ENCODE measurements at places on chromosomes 7 and 10. TPM values are rescaled to one million over a fixed set of nuclear protein-coding genes. Genes with fewer than 3 reads are reported as not detected.

DNA sequence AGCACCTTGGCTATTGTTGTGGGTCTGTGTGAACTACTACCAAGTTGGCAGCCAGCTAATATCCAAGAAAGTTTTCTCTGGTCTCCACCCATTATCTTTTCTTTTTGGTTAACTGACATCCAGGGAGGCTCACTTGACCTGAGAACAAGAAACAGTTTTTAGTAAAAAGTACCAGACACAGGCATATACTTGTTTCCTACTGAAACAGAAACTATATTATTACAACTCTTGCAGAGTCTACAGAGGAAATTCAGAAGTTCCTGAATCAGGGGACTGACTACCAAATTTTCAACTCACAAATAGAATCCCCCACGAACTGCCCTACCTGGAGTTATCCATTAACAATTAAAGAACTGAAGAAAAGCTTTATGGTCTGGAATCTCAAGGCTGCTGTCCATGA, 168.9 kb downstream of the KCND2 start:
- DNase-seq, result no peak

DNA sequence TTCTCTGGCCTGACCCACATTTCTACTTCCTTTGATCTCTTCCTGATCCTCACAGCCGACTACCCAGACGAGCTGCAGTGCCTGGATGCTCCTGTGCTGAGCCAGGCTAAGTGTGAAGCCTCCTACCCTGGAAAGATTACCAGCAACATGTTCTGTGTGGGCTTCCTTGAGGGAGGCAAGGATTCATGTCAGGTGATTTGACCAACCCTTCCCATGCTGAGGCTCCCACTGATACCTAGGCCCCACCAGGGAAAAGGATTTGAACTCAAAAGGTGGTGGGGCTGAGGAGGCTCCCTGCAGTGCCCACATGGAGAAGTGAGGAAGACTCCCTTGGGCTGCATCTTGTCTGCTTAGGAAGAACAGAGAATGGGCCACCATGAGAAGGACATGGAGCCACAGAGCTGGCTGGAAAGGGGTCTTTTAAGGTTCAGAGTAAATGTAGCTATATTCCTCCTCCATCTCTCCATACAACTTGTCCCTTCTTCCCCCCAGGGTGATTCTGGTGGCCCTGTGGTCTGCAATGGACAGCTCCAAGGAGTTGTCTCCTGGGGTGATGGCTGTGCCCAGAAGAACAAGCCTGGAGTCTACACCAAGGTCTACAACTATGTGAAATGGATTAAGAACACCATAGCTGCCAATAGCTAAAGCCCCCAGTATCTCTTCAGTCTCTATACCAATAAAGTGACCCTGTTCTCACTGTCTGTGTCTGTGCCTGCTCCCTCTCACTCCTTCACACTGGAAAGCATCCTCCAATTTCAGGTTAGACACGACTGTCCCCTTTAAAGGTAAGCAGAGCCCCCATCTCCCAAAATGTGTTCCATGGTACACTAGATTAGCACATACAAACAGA, 3.3 kb downstream of the PRSS1 start:
- DNase-seq, result no peak

The CALML3 gene
- not detected for total RNA-seq

The NRCAM gene
- total RNA-seq, result 0.14 TPM

DNA sequence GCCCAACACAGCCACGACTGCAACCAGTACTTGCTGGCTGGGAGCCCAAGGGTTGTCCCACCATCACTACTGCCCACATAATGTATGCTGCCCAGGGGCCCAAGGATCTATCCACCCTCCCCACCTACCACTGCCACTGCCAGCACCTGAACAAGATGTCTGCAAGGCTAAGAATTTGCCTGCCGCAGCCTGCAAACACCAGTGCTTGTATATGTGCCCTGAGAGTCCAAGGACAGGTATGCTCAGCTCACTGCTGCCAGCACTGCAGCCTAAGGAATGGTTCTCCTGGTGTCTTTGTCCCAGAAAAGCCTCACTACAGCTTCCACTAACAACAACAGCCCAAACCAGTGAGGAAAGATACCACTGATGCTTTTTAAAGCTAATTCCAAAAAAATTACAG, 1174.0 kb downstream of the SORCS1 start:
- DNase-seq, result no peak

DNA sequence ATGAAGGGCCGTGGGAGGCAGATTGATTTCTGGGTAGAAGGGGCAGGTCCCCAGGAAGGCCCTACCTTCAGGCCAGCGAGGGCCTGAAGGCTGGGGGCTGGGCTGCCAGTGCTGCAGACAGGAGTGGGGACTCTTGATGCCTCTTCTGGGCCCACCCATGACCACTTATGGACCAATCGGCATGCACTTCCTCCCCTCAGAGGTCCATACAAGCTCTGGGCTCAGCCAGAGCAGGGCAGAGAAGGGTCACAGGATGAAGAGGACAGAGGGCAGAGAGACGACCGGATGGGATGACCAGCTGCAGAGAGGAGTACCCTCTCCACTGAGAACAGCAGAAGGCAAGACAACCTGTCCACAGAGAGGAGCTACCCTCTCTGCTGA, 120.1 kb downstream of the DYNC2I1 start:
- no peak for DNase-seq

- DNase-seq, result peak; percentile 64
Measured at GRCh38 chr10:103776878-103777591, 78.3 kb downstream of the SH3PXD2A start.

DNA sequence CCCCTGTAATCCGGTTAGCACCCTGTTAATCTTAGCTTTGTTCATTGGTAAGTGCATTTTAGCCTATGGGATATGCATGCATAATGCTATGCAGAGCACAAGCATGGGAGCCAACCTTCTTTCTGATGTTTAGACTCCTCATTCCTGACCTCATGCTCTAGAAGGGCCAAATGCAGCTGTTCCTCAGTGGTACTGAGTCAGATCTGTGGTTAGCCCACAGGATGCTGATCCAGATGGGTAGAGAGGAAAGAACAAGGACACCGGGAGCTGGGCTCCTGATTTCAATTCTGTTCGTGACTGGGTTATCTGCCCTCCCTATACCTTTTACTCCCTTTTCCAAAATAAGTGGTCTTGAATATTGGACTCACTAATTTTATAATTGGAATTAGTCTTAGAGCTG, 31.7 kb upstream of the C10orf90 start:
- no peak for DNase-seq

The C10orf71 gene
- 136 TPM for total RNA-seq

DNA sequence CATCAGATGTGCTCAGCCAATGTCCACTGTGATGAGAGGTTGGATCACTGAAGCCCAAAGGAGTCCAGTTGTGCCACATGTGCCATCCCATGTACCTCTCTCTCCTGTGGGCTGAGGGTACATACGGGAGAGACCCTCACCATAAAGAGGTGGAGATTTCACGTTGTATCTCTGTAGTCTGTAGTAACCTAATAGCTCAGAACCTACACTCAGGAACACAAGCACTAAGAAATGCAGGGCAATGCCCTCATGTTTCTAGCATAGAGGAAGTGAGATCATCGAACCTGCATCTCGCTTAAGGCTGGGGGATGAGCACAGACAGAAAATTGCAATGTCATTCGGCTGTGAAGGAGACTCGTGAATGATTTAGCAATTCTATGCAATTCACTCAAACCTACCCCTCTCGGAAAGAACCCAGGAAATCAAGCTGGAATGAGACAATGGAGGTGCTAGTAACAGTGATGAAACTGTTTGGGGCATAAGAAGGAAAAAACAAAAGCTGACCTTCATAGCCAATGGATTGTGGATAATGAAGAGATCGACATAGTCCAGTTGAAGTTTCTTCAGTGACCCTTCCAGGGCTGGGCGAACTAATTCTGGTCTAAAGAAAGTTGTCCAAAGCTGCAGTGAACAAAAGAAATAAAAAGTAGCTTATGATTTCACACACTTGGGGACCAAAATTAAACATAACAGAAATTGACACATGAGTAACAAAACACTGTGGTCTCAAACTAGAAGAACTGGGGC, 80.3 kb upstream of the UCN3 start:
- no peak for DNase-seq

The OGDHL gene
- total RNA-seq, result 4.5 TPM

- no peak for DNase-seq
Measured at GRCh38 chr7:51376420-51377092, 59.9 kb upstream of the COBL start.

DNA sequence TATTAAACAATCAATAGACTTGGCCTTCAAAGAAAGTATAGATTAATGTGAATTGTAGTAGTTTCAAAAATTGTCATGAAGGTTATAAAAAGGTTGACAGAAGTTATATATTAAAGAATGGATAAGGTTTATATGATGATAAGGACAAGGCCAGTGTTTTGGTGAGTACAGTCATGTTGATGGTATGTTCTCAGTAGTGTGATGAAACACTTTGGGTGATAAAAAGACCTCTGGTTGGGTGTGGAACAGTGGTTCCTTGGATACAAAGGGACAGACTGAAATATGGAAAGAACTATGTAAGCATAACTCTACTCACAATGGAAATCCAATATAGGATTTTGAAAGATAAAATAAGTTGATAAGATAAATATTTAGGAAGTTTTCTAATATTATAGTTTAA, 866.3 kb downstream of the ANKRD7 start:
- no peak for DNase-seq

The MKX gene
- 0.22 TPM for total RNA-seq

DNA sequence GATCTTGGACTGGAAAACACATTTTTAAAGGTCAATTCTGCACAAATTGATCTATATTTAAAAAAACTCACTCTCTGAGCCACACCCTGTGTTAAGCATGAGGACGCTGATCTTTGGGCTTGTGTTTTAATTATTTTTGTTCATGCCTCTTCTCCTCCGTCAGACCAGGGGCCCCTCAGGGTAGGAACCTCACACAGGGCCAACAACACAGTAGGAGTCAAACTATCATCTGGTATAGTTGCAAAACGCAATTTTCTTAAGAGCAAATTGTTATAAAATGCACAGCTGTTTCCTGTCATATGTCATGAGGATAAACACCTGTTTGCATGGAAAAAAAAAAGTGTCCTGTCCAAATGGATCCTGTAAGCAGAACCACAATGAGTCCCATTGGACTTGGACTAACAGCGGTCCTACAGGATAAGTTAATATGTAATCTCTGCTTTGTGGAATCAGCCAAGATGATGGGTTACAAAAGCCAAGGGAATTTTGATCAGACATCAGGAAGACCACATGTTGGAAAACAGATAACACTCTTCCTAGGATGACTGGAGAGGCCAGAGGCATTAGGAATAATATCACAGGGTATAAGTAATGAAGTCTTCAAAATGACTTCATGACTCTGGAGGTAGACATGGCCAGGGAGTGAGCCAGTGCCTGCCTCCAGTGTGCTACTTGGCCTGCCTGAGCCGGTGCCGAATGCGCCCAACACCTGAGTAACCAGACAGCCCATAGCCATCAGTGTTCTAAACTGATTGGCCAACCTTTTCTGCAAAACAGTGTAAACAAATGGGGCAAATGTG, 184.9 kb upstream of the ADCY1 start:
- DNase-seq, result no peak

The SAP25 gene
- 1.1 TPM for total RNA-seq

- DNase-seq, result no peak
Measured at GRCh38 chr7:128781851-128782250, 6.3 kb upstream of the OPN1SW start.

DNA sequence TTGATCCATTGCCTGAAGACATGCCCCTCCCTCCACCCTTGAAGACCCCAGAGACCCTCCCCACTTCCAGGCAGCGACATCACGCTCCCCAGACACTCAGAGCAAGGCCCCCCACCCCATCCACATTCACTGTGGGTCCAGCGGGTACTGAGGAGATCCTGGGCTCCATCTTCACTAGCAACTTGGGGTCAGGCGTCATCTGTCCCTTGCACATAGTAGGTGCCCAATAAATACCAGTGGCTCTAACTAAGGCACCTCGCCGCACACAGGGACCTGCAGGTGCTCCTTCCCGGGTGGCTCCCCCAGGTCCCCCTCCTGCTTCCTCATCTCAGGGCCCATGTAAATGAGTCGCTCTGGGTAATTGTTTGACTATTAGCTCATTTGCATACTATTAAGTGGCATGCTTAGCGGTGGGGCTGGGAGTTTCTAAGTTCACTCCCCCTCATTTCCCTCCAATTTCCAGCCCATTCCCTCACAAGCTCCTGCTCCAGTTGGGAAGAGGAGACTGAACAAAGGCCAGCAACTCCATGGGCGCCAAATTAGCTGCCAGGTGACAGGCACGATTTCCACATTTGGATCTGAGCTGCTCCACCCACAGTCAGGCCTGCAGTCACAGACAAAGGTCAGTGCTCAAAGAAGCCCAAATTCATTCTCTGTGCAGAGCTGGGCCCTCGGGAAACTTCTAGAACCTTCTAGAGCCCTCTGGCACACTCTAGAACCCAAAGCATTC, 29.7 kb downstream of the EBF3 start:
- DNase-seq, result peak; percentile 5

The SPACDR gene
- total RNA-seq, result 0.88 TPM

GRCh38 chr7:150978126-150978789, at the start of gene KCNH2:
KCNH2 (minus strand) TSS chr7:150978321; CDS start chr7:150977913, 408 bp downstream.
- peak; percentile 72 for DNase-seq

The NEUROG3 gene
- total RNA-seq, result not detected

The CYP26C1 gene
- total RNA-seq, result not detected

The DPYSL4 gene
- total RNA-seq, result 42.8 TPM

DNA sequence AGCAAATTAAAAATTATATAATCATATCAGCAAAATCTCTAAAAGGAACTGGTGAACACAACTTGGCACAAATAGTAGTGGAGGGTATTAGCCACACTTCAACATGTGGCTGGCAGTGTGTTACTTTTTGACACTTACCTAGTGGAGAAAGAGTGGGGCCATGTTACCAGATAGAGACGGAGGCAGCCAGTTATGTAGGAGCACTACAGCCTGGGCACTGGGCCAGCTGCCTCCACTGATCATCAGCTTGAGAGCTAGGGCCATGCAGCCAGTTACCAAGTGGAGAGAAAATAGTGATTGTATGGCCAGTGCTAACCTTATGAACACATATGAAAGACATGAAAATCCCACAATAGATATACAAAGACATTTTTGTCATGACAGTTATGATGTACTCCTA, 243.1 kb downstream of the CTNNA3 start:
- DNase-seq, result peak; percentile 41

The PPP1R9A gene
- 27.6 TPM for total RNA-seq

GRCh38 chr10:26438534-26439341, 597 bp downstream of the APBB1IP start:
- peak; percentile 34 for DNase-seq

DNA sequence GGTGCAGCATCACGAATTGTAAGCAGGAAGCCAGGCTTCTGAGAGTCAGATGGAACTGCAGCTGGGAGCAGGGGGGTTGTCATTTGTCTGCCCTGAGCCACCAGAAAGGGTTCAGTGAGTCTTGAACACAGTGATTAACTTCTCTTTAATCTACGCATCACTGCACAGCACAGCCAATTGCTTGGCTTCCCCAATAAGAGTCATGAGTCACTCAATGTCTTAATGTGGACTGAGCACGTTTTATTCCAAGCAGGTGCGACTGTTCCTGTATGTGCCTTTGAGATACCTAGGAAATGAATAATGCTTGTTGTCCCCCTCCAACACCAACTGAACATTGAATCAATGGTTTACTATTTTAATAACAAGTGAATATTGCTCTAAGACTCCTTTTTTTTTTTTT, 26.0 kb upstream of the PLEKHA1 start:
- DNase-seq, result no peak

The FGF8 gene
- not detected for total RNA-seq

All from left ventricle myocardium inferior (tissue), 1 donor.